Activated T-cell treated with anti-CD3 and anti-CD28 coated beads, Interleukin-2, amount 50 U/mL, for 4 hours (primary cell): ENCODE measurements at places on chromosomes 12 and 14. TPM values are rescaled to one million over a fixed set of nuclear protein-coding genes. Genes with fewer than 3 reads are reported as not detected.

- no peak for DNase-seq
These were observed 25.1 kb downstream of the PRKAB1 start for GRCh38 chr12:119692997-119693396.

GRCh38 chr12:1643905-1644533 lies 15.0 kb downstream of the WNT5B start:
- no peak for DNase-seq

GRCh38 chr12:47754881-47755280 lies 3.8 kb downstream of the RAPGEF3 start:
- no peak for DNase-seq

- no peak for DNase-seq
These were observed 57.1 kb downstream of the DYRK2 start for GRCh38 chr12:67705394-67706370.

DNA sequence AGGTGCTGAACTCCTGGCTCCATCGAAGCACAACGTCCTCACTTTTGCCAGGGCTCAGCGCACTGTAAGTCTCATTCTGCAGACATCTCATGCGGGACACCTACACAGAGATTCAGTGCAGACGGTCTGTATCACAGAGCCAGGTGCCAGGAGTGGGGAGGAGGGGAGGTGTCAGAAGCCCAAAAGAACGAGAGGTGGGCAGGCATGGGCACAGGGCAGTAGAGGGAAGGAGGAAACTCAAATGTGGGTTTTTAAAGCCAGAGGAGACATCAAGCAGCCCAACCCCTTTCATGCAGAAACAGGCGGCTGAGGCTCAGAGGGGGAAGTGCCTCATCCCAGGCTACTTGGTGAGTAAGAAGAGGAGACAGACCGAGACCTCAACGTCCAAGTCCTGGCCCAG lies 2.5 kb upstream of the LPAR5 start:
- DNase-seq, result no peak

DNA sequence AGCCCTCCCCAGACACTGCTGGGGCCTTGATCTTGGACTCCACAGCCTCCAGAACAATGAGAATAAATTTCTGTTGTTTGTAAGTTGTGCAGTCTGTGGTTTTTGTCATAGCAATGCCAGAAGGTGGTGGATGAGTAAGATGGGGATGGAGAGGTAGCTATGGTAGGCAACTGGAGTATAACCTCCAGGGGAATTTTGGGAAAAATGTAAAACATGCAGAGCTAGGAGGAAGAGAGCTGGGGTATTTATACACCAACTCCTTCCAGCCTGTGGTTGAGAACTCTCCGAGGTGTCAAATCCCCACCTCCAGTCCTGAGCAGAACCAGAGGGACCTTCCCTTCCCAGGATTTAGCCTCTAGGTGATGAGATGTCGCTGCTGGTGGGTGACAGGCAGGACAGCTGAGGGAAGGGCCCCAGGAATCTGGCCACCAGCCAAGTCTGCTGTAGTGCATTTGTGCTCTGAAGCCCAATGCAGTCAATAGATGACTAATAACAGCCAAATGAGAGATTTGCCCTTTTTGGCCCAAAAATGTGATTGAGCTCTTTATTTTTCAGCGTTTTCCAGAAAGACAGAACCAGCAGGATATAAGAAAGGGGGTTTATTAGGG lies 19.1 kb upstream of the CEP170B start:
- DNase-seq, result no peak

DNA sequence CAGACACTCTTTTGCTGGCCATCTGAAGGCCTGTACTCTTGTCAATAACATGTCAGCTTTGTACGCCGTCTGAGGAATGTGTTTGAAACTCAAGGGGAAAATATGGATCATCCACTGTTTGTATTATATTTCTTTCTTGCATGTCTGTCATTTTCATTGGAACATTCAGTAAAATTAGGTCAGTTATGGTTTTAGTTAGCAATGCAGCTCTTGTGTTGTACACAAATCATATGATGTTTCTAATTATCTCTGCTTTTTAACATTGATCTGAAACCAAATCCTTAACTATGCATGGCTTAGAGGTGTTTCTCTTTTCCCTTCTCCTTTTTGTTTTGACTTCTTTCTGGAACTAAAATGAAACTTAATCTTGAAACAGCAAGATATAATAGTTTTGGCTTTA lies 333.6 kb upstream of the PRICKLE1 start:
- DNase-seq, result no peak

DNA sequence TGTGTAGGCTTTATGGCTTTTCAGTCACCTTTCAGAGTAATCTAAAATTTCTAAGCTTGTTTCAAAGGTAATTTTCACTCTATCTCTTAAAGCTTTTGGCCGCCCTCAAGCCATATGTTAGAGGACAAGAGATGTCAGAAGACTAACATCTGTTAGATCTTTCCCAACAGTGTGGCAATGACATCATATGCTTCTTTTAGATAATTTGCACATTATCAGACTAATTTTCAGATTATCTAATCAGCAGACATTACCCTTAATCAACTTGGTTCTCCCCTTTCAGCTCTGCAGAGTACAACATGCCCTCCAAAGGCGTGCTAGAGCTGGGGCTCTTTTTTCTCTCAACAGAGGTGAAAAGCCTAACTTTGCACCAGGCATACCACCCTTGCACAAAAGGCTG lies 207.1 kb downstream of the DPF3 start:
- no peak for DNase-seq

DNA sequence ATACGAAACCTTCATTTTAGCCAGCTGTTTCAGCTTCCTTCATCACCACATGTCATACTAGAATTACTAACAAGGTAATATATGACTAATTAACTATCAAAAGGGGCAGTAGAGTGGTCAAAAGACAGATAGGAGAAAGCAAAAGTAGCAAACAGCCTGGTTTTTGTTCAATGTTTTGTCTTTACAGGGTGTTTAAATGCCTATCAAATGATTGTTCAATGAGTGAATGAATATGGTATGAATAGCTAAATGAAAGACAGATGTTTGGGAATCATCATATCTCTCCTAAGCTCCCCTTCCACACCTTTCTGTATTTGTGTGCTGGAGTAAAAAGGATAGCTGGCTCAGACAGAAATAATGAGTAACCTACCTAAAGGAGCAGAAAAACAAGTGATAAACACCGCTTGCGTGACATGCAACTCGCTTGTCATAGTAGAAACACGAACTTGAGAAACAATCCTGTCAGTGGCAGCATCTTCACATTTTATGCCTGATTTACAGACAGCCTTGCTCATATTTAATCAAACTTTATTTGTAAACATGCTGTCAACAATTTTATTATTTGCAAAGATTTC lies 34.2 kb downstream of the ABCC9 start:
- no peak for DNase-seq

GRCh38 chr12:47885012-47885501 lies 19.7 kb downstream of the VDR start:
- DNase-seq, result peak; percentile 29

DNA sequence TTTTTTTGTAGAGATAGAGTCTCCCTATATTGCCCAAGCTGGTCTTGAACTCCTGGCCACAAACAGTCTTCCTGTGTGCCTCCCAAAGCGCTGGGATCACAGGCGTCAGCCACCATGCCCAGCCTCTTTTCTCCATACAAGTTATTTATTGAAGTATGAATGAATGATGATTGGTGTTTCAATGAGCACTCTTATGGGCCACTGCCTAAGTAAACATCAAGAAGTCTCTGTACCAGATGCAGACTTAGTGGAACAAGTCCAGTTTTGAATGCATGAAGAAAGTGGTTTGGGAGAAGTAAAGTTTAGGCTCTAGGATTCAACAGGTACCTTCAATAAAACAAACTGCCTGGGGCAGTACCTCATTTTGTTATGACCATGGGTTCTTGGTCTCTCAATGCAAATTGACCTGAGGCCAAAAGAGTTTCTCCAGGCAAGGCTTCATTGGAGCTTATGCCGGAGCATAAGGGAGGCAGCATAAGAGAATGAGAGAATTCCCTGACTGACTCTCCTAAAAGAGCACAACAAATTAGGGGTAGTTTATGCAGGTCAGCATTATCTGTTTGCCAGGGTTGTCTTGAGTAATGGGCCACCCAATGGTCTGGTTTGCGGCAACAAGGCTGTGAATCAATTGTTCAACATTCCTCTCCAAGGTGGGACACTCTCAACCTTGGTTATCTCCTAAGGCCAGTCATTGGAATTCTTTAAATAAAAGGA lies 1.1 kb upstream of the GMFB start:
- DNase-seq, result no peak

GRCh38 chr12:89882050-89882449 lies 173.4 kb upstream of the ATP2B1 start:
- DNase-seq, result no peak

DNA sequence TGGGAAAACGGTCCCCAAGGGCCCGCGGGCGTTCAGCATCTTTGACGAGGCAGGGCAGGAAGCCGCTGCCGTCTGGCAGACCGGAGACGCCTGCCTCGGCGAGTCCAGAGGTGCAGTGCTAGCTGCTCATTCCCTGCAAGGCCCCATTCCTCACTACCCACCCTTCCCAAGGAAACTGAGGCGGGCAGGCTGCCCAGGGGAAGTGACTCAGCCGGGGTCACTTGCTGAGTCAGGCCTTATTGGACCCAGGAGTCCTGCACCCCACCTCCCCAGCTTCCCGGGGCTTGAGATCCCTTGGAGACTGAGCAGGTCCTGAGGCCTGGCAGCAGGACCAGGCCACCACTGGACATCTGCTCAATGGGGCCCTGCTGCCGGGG lies 3.7 kb downstream of the SH2B3 start:
- DNase-seq, result no peak

- no peak for DNase-seq
These were observed 133.3 kb downstream of the MON2 start for GRCh38 chr12:62599854-62600437.

GRCh38 chr12:13417516-13417915 lies 221.0 kb downstream of the EMP1 start:
- DNase-seq, result no peak

The KRT73 gene
- total RNA-seq, result 0.22 TPM

The ATF1 gene
- total RNA-seq, result 72.6 TPM
